ENCODE measurements at places on chromosomes 6 and 20.

GRCh38 chr6:106152952-106153351 lies 66.8 kb downstream of the PRDM1 start:
- no peak for DNase-seq

- DNase-seq = no peak
Measured at GRCh38 chr6:84062519-84063154, 29.1 kb downstream of the MRAP2 start.

GRCh38 chr6:144338951-144339700 lies 54.0 kb downstream of the UTRN start:
- no peak for DNase-seq

DNA sequence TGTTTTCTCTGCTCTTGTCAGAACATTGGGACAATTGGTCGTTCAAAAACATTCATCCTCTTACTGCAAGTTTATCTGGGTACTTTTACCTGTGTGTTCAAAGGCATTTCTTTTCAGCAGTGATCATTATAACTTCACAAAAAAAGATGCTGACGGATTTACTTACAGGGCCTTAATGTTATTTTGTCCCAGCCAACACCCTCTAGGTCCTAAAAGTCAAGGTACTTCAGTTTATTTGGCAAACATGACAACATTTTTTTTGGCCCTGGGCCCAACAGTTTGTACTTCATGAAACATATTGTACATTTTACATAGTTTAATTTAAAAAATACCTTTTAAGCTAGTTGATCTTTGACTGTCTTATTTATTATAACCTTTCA lies 241.2 kb upstream of the TAB2 start:
- DNase-seq = no peak

- DNase-seq = no peak
Measured at GRCh38 chr20:37207171-37207570, 27.8 kb upstream of the MROH8 start.

- no peak for DNase-seq
Measured at GRCh38 chr6:78489874-78490273, 377.5 kb upstream of the IRAK1BP1 start.

GRCh38 chr6:52663120-52663935 lies 7.6 kb upstream of the TMEM14A start:
- DNase-seq = peak; percentile 50

DNA sequence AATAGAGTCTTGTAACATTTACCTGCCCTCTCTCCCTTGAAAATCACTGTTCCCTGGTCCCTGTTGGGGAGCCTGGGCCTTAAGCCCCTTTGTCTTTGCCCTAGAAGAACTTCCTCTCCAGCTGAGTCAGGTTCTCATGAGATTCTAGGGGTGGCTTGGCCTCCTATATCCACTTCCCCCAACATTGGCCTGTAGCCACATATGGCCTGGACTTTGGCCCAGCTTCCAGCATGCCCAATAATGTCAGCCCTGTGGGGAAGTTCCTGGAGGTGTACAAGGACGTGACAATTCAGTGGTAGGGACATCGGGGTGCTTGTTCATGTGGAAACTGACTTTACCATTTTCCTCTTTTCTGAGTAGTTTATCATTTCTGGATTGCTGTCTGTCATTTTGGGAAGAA lies 17.2 kb upstream of the MAS1L start:
- no peak for DNase-seq

DNA sequence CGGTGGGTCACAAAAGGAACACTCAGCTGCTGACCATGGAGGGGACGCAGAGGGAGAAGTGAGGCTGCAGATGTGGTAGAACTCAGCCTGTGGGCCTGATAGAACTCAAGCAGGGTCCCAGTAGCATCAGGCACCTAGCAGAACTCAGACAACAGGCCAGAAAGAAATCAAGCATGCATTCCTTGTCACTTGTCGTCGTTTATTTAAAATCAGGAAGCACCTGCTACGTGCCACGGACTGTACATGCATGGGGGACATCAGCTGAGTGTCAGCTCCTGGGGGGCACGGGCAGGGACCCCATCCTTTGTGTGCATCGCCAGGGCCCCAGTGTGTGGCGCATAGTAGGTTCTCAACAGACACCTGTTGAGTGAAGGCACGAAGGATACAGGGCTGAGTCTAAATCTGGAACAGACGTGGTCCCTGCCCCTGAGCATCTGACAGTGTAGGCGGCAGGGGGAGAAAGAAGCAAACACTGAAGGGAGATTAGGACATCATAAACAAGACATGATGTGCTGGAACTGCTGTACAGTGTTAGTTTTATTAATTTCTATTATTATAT lies 32.5 kb downstream of the UQCC2 start:
- no peak for DNase-seq

GRCh38 chr6:89731924-89732567 lies 87.5 kb downstream of the MDN1 start:
- no peak for DNase-seq

GRCh38 chr6:33957892-33958525 lies 154.2 kb upstream of the MLN start:
- DNase-seq = no peak

- no peak for DNase-seq
Measured at GRCh38 chr20:18361678-18362077, 73.4 kb downstream of the ZNF133 start.

DNA sequence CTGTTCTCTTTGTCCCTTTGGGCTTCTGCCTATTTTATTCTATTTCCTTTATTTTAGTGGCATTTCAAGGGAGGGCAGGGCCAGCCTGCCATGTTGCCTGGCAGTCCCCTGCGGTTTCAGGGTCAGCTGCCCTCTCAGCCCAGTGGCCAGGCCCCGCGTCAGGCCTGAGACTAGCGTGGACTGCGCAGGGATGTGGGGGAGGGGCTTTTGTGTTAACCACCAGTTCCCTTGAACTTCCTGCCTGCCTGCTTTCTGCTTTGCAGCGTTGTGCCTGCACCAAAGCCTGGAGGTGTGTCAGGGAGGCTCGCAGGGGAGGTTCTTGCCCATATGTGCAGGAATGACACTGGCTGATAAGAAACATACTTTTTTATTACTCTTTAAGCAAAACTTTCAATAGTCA lies 157.6 kb downstream of the SLC35B3 start:
- no peak for DNase-seq

- no peak for DNase-seq
Measured at GRCh38 chr20:17590245-17590644, 20.4 kb downstream of the DSTN start.

DNA sequence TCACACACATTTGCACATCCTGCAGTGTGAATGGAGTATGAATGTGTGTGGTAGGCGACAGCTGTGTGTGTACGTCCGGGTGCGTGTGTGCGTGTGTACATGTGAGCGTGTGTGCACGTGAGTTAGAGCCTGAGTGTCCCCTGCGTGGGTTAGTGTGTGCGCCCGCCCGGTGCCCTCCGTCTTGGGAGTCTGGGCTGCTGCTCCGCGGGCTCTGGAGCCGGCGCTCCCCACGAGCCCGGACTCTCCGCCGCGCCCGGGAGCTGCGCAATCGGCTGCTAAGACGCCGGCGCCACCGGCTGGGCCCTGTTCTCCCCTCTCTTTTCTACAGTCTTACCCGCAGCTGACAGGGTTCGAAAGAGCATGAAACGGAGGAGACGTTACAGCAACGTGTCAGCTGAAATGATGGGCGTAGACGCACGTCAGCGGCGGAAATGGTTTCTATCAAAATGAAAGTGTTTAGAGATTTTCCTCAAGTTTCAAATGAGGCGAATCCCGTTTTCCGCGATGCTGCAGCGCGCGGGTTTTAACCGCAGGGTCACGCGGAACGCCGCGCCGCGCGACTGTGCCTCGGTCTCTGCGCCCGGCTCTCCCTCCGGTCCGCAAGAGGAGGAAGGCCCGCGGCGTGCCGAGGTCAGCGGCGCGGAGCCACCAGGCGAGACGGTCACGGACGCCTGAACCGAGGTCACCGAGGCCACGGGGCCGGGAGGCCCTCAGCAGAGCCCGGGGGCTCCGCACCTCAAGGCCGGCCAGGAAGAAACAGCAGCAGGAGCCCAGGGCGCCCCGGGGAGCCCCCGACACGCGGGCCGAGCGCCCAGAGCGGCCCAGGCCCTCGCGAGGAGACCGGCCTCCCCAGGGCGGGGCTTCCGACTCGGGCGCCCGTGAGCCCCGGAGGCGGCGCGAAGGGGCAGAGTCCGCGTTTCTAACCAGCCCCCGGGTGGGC lies 95.3 kb upstream of the BHLHE23 start:
- DNase-seq = peak; percentile 71

DNA sequence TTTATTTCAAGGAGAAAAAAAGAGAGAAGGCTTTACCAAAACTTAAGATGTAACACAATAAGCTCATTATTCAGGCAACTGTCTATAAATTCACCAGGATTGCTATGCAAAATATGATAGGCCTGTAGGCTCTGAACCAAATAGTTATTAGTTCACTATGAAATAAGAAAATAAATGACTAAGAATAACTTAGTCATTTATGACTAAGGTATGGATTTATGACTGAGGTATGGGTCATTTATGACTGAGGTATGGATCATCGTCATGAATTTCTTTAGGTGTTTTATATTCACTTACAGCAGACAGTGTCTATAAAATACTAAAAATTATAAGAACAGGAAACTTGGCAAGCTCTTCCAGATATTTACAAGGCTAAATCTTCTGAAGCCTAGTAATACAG lies 52.1 kb upstream of the SNX9 start:
- DNase-seq = no peak

DNA sequence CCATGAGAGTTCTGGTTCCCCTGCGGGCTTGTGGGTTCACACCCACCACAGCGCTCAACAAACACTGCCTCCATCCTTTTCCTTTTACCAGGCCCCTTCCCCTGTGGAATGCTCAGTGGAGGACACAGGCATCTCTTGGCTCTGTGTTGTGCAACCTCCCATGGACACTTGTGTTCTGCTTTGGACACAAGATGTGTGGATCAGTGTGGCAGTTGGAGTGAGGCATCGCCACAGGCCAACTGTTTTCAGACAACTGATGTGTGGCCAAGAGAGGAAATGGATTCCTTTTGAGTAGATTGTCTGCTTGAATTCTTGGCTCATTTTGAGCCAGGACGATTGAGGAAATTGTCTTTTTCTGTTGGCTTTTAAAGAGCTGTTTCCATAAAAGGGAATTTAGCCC lies 26.8 kb downstream of the CST8 start:
- no peak for DNase-seq

DNA sequence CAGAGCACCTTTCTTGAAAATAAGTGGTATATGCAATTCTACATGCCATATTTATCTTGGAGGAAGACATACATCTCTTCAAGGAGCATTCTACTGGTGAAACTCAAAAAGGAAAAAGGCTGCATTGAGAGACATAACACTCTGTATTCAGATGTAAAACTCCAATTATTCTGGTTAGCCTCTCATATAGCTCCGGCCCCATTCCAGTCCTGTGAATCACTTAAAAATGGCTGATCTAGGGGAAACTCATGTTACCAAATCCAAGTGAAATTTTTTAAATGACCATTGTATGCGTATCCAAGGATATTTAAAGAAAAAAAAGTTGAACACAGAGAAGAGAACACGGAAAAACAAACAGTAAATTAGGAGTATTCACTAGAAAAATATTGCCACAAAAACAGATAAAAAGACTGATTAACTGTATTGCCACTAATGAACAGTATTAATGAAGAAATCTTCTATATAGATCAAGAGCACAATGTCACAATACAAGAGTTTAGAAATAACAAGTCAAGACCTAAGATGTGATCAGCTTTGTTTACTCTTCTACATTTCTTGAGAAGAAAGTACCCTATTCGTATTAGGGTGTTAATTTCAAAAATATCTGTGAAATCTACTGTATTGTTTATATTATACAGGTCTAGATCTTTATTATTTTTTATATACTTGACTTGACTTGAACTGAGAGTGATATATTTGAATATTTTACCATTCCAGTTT lies 124.5 kb upstream of the GJE1 start:
- no peak for DNase-seq

GRCh38 chr6:25014791-25015560 lies 79.2 kb upstream of the RIPOR2 start:
- peak; percentile 25 for DNase-seq

- DNase-seq = no peak
Measured at GRCh38 chr6:94362061-94362864, 942.9 kb upstream of the EPHA7 start.

- DNase-seq = no peak
Measured at GRCh38 chr6:156900292-156900691, 123.1 kb downstream of the ARID1B start.

GRCh38 chr6:40848038-40848437 lies 191.0 kb downstream of the UNC5CL start:
- DNase-seq = no peak

- DNase-seq = no peak
Measured at GRCh38 chr6:11350294-11350693, 117.8 kb upstream of the NEDD9 start.

DNA sequence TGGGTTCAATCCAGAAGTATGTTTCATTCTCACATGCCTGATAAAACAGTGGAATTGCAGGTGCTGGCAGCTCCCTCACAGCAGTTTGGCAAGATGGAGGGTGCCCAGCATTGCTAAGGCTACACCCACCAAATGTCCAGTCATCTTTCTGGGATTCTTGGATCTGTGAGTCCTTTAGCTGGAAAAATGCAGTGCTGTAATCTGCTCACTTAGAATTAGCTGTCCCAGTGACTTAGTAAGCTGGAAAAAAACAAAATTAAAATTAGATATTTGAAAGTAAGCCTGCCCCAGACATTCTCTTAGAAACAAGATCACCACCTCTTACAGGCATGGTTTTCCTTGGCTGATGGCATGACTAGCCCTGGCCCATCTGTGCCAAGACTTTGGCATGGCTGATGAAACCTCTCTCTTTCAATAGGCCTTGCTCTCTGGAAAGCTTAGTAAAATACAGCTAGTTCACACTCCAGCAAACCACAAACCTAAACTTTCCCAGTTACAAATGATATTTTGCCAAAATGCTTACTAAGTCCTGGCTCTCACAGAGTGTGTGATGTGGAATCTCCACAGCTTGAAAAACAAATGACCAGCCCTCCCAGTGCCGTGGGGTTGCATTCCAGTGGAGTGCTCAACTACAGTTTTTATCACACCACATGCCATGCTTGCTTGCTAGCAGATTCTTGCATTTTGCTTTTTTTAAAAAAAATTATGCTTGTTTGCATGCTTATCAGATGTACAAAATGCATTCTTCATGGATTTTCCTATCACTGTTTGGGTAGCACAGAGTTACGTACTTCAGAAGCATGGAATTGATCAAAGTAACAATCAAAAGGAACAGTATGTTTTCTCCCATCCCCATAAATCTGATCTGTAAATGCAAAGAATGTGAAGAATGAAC lies 261.5 kb downstream of the EYA4 start:
- DNase-seq = no peak

- DNase-seq = no peak
Measured at GRCh38 chr6:111265842-111266241, 178.5 kb downstream of the SLC16A10 start.

- no peak for DNase-seq
Measured at GRCh38 chr6:92967362-92967761, 452.0 kb downstream of the EPHA7 start.

DNA sequence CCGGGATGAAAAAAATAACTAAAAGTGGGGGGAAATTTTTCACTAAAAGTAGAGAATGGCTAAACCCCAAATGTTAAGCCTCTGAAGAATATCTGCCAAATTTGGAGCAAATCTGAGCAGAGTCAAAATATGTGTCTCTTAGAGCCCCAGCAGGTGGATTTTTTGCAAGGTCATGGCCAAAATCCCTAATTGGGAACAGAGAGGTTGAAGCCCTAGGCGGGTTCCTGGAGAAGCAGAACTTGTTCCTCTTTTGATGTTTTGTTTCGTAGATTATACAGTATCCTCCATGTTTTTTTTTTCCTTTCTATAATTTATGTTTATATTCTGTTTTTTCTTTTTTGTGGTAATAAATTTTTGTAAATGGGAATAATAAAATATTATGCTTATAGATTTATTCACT lies 94.4 kb downstream of the PLCB4 start:
- no peak for DNase-seq

GRCh38 chr20:39264506-39265172 lies 302.5 kb downstream of the DHX35 start:
- peak; percentile 8 for DNase-seq
